Thymus (tissue), 14 donors: ENCODE measurements at places on chromosomes 11 and 22.

- no peaks in the 10 kb centered on the region for H3K36me3 ChIP-seq
- no peak overlapping the region for H3K27ac ChIP-seq
- H3K4me3 ChIP-seq = no peak overlapping the region
- no peaks in the 10 kb centered on the region for H3K27me3 ChIP-seq
These were observed 14.3 kb downstream of the NRIP3 start for GRCh38 chr11:8989453-8989852.

DNA sequence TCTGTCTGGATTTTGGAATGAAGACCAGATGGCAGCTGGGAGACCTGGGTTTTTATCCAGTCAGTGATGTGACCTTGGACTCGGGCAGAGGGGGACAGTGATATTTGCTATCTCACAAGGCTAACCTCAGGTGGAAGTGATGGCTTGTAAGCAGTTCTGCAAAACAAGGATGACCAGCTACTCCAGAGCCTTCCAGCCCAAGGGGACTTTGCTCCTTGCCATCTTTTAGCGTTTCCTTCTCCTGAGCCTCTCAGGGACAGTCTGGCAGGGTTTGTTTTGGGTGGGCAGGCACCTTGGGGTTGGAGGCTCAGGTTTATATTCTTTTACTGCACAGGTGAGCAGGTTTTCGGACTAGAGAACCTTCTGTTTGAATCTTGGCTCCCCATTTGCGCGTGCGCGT, 9.5 kb upstream of the OSBP2 start:
- no peaks in the 10 kb centered on the region for H3K27me3 ChIP-seq
- no peaks in the 10 kb centered on the region for H3K36me3 ChIP-seq

GRCh38 chr22:35719212-35719875, 1.7 kb downstream of the APOL5 start:
- no peaks in the 10 kb centered on the region for H3K27me3 ChIP-seq
- H3K36me3 ChIP-seq = no peaks in the 10 kb centered on the region
- no peak overlapping the region for H3K27ac ChIP-seq

- no peaks in the 10 kb centered on the region for H3K27me3 ChIP-seq
- H3K36me3 ChIP-seq = no peaks in the 10 kb centered on the region
- H3K4me1 ChIP-seq = peaks cover 72% of the 10 kb centered on the region
- no peak for DNase-seq
- H3K4me3 ChIP-seq = no peak overlapping the region
These were observed 91.2 kb downstream of the UBASH3B start for GRCh38 chr11:122746611-122747244.

GRCh38 chr22:43944670-43945430, 10.4 kb upstream of the SAMM50 start:
- no peak for DNase-seq
- H3K27me3 ChIP-seq = no peaks in the 10 kb centered on the region
- no peaks in the 10 kb centered on the region for H3K36me3 ChIP-seq
- no peak overlapping the region for H3K27ac ChIP-seq
- no peaks in the 10 kb centered on the region for H3K4me1 ChIP-seq

- H3K27ac ChIP-seq = no peak overlapping the region
- H3K4me3 ChIP-seq = no peak overlapping the region
- H3K27me3 ChIP-seq = no peaks in the 10 kb centered on the region
- no peaks in the 10 kb centered on the region for H3K4me1 ChIP-seq
These were observed 308.9 kb downstream of the MN1 start for GRCh38 chr22:27492566-27493201.

- H3K4me1 ChIP-seq = no peaks in the 10 kb centered on the region
- no peak overlapping the region for H3K27ac ChIP-seq
- H3K4me3 ChIP-seq = no peak overlapping the region
- DNase-seq = no peak
- no peaks in the 10 kb centered on the region for H3K27me3 ChIP-seq
- no peaks in the 10 kb centered on the region for H3K36me3 ChIP-seq
These were observed 25.6 kb downstream of the SCUBE2 start for GRCh38 chr11:9065607-9066432.

DNA sequence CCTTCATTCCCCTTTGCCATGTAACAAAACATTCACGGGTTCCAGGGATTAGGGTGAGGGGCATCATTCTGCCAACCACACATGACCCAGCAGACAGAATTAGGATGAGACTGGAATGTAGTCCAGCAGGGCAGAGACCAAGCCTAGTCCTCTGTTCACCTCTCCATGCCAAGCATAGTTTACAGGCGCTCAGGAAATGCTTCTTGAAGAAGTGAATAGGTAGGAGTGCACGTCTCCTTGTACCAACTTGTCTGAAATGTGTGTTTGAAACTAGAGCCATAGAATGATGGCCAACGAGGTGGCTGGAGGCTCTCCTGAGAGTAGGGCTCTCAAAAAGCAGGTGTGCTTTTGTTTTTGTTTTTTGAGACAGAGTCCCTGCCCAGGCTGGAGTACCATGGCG, 8.2 kb downstream of the SPINDOC start:
- no peak for DNase-seq
- H3K27ac ChIP-seq = no peak overlapping the region
- H3K4me3 ChIP-seq = no peak overlapping the region

DNA sequence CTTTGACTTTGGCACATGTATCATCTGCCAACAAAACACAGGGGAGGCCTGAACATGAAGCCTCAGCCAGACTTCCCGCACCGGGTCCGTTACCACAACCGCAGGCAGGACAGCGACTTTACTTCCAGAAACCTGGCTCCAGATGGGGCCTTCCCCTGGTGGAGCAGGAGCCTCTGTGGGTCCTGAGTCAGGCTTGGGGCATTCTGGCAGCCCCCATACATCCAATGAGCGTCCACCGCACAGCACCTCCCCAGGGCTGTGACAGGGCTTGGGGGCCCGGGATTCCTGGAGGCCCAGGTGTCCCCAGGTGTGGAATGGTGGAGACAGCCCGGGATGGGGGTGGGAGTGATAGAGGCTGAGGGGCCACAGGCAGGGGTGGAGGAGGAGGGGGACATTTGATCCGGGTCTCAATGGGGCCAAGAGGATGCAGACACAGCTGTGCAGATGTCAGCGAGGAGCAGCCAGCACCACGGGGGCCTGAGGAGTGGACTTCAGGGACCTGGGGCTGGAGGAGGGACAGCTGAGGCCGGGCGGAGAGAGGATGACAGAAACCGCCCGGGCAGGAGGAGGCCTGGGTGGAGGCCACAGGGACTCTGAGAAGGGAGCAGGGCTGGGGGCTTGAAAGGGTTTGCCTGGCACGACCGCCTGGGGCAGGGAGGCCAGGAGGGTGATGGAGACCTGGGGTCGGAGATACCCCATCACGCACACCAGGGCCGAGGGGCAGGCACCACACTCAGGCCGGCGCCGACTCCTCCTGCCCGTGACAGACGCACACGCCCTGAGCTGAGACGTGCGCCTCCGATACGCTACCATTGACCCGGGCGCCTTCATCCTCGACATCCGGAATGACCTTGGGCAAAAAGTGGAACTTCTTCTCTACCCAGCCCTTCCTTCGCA, 8.6 kb downstream of the TTLL8 start:
- no peak overlapping the region for H3K4me3 ChIP-seq
- no peaks in the 10 kb centered on the region for H3K36me3 ChIP-seq
- no peaks in the 10 kb centered on the region for H3K4me1 ChIP-seq
- no peak overlapping the region for H3K27ac ChIP-seq
- H3K27me3 ChIP-seq = no peaks in the 10 kb centered on the region

- no peak overlapping the region for H3K27ac ChIP-seq
- no peak overlapping the region for H3K4me3 ChIP-seq
- no peaks in the 10 kb centered on the region for H3K4me1 ChIP-seq
- DNase-seq = no peak
These were observed 3.8 kb downstream of the MUC5AC start for GRCh38 chr11:1161410-1162137.

- H3K27me3 ChIP-seq = no peaks in the 10 kb centered on the region
- H3K27ac ChIP-seq = no peak overlapping the region
These were observed 120.4 kb upstream of the GRIA4 start for GRCh38 chr11:105489446-105489845.

DNA sequence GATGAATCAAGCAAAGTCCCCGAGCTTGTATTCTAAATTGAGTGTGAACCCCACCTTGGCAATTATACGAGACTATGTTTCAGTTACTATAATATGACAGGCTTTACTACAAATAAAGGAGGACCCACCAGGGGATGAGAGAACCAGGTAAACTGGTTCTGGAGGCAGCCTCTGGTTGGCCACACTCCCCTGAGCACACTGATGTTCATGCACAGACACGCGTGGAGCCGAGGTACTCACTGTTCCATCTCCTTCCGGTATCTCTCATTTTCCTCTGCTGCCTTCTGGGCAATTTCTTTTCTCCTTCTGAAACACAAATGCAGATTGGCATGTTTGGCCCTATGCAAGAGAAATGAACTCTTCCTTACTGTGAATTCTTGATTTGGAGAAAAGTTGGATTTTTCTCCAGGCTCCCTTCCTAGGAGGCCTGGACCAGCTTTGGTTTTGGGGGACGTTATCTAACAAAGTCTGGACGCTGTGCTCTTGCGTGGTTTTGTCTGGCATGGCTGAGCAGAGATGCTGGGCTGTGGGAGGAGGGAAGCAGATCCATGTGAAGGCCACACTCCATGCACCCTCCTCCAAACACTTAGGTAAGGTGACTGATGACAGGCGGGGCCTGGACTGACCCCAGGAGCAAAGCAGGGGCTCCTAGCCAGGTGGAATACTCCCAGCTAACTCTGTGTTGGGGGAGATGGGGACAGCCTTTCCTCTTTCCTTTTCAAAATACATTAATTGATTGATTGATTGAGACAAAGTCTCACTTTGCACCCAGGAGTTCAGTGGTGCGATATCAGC, 22.9 kb downstream of the USH1C start:
- no peak overlapping the region for H3K4me3 ChIP-seq
- H3K27me3 ChIP-seq = no peaks in the 10 kb centered on the region
- DNase-seq = no peak
- no peaks in the 10 kb centered on the region for H3K36me3 ChIP-seq
- no peaks in the 10 kb centered on the region for H3K4me1 ChIP-seq

DNA sequence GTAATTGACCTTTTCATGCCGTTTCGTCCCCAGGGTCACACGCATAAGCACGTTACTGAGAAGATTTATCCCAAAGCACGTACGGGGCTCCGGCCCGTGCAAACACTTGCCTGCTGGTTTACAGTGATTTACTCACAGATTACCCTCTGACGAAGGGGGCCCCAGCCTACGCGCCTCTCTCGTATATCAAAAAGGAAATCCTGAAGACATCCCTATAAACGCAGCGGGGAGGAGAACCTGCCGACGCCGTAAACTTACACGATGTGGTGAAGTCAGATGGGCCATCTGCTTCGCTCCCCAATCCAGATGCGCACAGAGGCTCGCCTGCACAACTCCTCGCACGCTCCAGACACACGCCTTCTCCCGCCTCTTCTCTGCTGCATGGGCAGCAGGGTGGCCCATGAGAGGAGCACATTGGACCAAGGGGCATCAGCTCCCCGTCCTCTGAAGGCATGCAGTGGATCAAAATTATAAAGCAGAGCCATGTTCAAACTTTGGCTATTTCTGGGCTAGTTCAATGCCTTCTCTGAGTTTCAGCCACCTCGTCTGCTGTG, 123.6 kb downstream of the MN1 start:
- H3K4me3 ChIP-seq = no peak overlapping the region
- no peaks in the 10 kb centered on the region for H3K4me1 ChIP-seq
- H3K27me3 ChIP-seq = peaks cover 4% of the 10 kb centered on the region
- no peak for DNase-seq
- no peak overlapping the region for H3K27ac ChIP-seq
- H3K36me3 ChIP-seq = no peaks in the 10 kb centered on the region

- H3K4me1 ChIP-seq = no peaks in the 10 kb centered on the region
- H3K36me3 ChIP-seq = no peaks in the 10 kb centered on the region
- DNase-seq = no peak
- H3K27ac ChIP-seq = no peak overlapping the region
- H3K27me3 ChIP-seq = no peaks in the 10 kb centered on the region
These were observed 127.8 kb upstream of the PLET1 start for GRCh38 chr11:112388496-112388895.

DNA sequence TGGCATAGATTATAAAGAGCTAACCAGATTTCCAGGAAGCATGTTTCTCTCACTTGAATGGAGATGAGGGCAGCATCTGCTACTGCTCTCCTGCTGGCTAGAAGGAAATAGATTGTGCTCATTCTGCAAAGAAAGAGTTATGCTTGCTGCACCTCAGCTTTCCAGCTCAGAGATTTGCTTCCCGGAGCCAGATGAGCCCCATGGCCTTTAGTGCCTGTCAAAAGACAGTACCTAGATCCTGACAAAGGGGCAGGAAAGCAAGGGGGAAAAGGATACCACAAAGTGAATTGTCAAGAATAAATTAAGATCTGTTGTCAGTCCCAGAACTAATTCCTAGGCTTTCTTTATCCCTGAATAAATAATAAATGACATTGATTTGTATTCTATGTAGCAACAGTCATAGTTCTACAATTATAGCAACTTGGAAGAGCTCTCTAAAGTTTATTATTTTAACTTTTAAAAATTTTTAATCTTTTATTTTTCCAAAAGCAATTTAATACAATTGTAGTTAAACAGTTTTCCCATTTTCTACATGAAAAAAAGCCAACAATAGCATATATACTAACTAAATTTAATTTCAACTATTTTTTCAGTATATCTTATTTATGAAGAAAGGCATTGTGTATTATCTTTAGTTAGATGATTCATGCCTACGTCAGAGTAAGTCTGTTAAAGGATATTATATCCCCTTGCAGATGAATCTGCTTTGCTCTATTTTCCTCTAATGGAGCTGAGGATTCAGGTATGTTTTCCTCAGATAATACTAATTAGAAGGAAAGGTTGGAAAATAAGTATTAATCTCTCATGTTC, 306.1 kb upstream of the DDI1 start:
- no peaks in the 10 kb centered on the region for H3K4me1 ChIP-seq
- DNase-seq = no peak
- no peak overlapping the region for H3K27ac ChIP-seq
- no peaks in the 10 kb centered on the region for H3K36me3 ChIP-seq
- no peaks in the 10 kb centered on the region for H3K27me3 ChIP-seq

DNA sequence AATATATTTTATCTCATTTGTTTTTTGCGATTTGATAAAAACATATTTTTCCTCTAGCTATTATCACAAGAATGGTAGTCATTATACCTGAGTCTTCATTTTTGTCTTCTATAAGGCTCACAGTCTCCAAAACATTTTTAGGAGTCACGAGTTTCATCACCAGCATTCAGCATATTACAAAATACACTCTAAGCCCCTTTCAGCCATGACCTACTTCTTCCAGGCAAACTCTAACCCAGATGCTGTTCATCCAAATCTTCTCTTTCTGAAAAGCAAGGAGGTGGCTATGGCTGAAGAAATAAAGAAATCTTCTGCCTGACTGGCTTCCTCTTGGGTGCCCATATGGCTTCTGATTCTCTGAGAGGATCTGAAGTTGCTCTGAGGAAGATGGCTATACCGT, 35.7 kb upstream of the USP47 start:
- no peaks in the 10 kb centered on the region for H3K36me3 ChIP-seq
- H3K4me1 ChIP-seq = no peaks in the 10 kb centered on the region
- H3K4me3 ChIP-seq = no peak overlapping the region
- no peaks in the 10 kb centered on the region for H3K27me3 ChIP-seq
- no peak overlapping the region for H3K27ac ChIP-seq

DNA sequence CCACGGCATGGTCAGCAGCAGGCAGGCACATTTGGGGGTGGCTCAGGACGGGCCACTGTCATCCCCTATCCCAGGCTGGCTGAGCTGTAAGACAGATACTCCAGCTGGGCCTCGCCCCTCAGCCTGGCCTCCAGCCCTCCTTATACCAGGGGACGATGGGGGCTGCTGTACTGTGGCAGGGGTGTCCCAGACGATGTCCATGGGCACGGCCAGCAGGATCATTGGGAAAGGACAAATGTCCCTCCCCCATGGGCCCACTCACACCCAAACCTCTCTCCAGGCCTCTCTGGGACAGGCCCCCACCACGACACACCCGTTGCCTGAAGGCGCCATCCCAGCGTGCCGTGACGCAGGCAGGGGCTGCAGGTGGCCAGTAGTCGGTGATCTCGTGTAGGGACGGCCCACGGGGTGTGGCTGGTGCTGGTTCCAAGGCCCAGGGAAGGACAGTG, 1.5 kb upstream of the IL17REL start:
- no peaks in the 10 kb centered on the region for H3K36me3 ChIP-seq
- no peak overlapping the region for H3K4me3 ChIP-seq
- no peaks in the 10 kb centered on the region for H3K4me1 ChIP-seq
- no peak overlapping the region for H3K27ac ChIP-seq
- no peak for DNase-seq
